ENCODE measurements at places on chromosomes 4 and X. TPM values are rescaled to one million over a fixed set of nuclear protein-coding genes. Genes with fewer than 3 reads are reported as not detected.

- DNase-seq, result no peak
Observed at GRCh38 chrX:129139837-129140598, 383.3 kb downstream of the SMARCA1 start.

DNA sequence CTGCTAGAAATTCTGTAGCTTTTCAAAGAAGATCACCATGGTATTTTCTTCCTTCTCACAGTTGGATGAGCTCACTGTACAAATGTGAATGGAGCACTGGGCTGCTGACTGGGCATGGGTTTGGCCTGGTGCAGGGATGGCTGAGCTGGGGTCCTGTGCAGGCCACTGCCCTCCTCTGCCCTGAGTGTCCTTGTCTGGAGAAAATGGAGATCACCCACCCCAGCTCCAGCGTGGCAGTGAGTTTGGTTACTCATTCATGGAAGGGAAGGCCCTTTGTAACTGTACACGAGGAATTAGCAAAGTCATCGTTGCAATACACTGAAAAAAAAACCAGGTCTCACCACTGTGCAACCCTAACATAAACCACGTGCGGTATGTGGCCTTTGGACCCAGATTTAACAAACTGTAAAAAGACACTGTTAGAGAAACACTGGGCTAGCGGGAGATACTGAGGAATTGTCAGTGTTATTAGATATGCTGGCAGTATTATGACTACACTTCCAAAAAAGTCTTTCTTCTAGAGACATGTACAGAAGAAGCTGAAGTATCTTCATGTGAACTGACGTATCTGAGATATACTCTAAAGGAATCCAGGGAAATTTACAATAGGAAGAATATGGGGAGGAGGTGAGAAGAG is 16.1 kb upstream of the TBC1D14 start:
- DNase-seq, result no peak

GRCh38 chr4:183182873-183183725 is 84.0 kb downstream of the WWC2 start:
- DNase-seq, result peak; percentile 81

DNA sequence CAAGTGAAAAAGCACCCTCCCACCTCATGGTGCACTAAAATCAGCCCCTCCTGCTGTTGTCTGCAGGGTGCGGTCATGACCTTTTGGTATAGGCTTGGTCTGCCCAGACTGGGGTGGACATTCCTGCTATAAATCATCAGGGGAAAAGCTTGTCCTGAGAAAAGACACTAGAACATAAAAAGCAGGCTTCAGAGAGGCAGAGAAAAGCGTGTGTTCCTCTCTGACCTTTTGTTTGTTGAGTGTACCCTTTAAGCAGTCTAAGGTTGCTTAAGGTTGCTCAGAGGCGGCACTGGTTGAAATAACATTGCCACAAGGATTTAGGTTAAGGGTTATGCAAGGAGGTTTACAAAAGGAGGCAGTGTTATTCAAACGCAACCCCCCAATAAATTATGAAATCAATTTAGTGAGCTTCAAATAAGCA is 43.5 kb downstream of the CCDC158 start:
- no peak for DNase-seq

ETDB gene
- not detected for total RNA-seq

TASL gene
- not detected for total RNA-seq

GRCh38 chrX:138711399-138712347 is at the start of gene FGF13:
TSS of gene FGF13 (minus strand) at chrX:138711717. CDS start at chrX:138711003, 714 bp downstream.
- no peak for DNase-seq

ABRAXAS1 gene
- 19.7 TPM for total RNA-seq

- DNase-seq, result peak; percentile 52
Observed at GRCh38 chrX:3262901-3263300, 83.6 kb downstream of the MXRA5 start.

DNA sequence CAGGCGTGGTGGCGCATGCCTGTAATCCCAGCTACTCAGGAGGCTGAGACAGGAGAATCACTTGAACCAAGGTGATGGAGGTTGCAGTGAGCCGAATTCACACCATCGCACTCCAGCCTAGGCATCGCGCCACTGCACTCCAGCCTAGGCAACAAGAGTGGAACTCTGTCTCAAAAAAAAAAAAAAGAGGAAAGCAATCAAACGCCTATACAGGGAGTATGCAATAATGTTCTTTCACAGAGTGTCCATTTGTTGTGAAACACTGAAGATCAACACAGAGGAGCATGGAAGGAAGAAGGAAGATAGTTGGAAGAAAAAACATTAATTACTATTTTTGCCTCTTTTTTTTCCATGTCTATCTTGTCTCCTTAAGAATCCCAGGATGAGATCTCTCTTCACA is 113.4 kb downstream of the FBXO8 start:
- DNase-seq, result no peak

- DNase-seq, result no peak
Observed at GRCh38 chrX:133685822-133686221, 270.5 kb upstream of the GPC4 start.

PLXNA3 gene
- 25.4 TPM for total RNA-seq

DNA sequence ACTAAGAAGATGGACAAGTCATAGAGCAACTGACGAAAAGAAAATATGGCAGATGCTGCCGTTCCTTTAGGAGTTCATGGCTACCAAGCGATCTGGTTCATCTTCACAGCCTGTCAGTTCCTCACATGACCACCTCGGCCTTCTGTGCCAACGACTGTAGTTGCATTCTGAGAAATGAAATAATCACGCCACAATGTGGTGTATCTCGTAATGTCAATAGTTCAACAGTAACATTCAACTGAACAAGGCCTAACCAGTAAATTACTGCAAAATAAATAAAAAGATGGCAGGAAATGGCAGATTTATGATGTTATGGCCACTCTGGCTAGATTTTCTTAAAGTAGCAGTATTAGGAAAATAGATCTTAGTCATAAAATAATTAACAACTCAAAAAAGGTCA is 4.4 kb downstream of the GPRIN3 start:
- no peak for DNase-seq

GRCh38 chr4:123786920-123787319 is 390.3 kb downstream of the SPRY1 start:
- no peak for DNase-seq

DNA sequence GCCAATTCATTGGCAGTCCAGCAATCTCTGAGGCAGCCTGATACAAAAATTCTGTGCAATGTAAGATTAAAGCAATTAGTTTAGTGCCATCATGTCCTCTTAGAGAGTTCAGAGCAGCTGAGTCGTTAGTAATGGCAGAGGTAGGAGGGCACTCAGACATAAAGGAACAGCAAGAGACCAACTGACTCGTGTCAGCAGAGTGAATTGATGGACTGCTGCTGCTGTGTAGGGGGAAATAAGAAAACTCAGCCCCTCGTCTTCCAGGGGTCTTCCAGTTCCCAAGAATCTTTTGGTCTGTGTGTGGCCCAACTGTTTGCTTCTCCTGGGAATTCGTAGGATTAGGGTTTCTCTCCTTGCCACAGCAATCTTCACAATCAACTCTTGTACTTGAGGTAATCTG is 100.9 kb downstream of the TTC29 start:
- no peak for DNase-seq

RAP1GDS1 gene
- total RNA-seq, result 41.6 TPM

DNA sequence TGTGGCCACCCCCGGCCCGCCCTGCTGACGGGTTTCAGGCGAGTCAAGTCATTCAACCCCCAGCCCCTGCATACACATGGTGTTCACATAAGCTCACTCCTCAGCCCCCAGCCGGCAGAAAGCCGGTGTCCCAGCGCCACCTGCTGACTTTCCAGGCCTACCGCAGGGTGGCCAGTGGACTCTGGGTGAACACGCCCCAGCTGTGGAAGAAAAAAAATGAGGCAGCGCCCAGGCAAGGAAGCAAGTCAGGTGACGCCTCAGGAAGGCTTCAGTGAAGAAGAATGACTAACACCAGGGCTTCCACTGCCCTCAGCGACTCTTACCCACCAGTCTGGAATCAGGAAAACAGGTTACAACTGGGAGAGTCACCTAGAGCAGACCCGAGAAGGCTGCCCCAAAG is 15.8 kb downstream of the BCAP31 start:
- no peak for DNase-seq

DNA sequence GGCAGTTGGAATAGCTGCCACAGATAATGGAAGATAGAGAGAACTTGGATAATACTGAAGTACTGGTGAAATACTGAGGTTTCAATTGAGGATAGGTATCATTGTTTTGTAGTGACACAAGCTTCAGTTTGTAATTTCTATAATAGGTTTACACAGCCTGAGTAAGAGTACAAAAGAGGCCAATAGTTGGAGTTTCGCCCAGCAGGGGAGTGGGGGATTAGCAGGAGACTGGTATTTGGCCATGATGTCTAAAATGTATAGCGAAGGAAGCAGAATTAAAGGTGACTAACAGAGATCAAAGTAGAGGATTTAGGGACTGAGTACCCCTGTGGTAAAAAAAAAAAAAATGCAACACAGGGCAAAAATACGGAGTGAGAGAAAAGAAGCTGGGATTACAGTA is 129.5 kb downstream of the KCTD8 start:
- DNase-seq, result no peak

GRCh38 chrX:56728321-56728720 is 722 bp upstream of the NBDY start:
- no peak for DNase-seq

DNA sequence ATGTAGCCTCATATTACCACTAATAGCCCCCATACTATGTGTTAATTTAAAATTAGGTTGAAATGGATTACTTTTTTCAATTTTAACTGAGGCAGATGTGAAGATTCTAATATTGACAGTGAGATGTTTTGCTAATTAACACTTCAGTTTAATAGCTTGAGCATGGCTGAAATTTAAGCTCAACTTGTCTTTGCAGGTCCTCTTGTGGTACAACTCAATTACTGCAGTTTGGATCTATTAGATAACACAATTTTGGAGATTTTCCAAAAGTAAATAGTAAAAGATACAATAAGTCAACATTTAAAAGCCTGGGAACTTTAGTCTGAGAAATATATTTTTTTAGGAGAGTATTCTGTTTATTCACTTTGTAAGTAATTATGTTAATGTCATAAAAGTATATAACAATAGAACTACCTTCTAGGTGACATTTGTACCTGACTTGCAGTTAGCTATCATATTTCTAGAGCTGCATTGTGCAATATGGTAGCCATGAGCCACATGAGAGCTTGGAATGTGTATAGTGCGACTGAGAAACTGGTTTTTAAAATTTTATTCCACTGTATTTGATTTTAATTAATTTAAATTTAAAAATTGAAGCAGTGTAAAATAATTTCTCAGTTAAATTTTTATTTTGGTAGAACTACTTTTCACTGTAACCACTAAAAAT is 73.1 kb upstream of the FMR1 start:
- no peak for DNase-seq

- DNase-seq, result no peak
Observed at GRCh38 chr4:73772363-73772762, 32.0 kb downstream of the CXCL8 start.

- DNase-seq, result no peak
Observed at GRCh38 chrX:100830143-100830542, 10.0 kb downstream of the CSTF2 start.

GRCh38 chr4:146124023-146124680 is 51.4 kb upstream of the LSM6 start:
- no peak for DNase-seq

DNA sequence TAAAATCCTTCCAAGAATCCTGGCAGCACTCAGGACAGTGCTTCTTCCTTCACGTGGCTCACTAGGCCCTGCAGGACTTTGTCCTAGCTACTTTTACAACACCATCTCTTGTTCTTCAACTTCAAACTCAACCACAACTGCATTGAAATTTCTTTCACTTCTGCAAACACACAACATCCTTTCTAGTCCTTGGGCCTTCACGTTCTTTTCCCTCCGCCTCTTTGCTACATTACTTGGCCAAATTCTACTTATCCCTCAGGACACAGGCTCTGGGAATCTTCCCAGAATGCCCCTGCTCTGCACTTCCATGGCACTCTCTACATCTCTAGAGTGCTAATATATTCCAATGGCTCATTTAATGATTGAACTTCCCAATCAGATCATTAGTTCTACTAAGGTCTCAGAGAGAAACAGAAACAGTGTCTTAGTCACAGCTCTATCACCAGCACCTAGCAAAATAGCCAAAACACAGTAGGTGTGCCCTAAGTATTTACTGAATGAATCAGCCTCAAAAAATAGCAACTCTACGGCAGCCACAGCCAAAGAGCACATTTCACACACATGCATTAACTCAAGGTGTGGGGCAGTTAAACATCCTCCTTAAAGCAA is 73.3 kb downstream of the MANBA start:
- DNase-seq, result no peak

GRCh38 chr4:130530505-130530904 is 1434.6 kb downstream of the C4orf33 start:
- DNase-seq, result no peak

DNA sequence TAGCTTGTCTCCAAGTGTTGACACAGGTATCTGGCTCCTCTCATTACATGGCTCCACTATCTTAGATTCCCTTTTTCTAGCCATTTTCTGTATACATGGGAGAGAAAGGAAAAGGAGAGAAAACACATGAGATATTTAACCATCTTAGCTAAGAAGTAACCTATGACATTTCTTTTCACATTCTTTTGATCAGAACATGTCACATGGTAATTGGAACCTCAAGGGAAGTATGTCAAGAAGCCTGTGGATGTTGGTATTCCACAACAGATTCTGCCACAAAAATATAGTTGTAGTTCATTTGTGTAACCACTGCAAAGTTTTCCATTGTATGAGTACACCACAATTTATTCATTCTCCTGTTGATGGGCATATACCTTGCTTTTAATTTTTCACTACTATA is 18.7 kb upstream of the GABRB1 start:
- no peak for DNase-seq

GRCh38 chr4:170698334-170698733 is 608.6 kb upstream of the AADAT start:
- DNase-seq, result no peak

AFM gene
- total RNA-seq, result not detected

GRCh38 chr4:17168571-17168970 is 270.1 kb upstream of the LDB2 start:
- DNase-seq, result peak; percentile 33

Data from glomerular endothelial cell (primary cell).